AG09309 (cell line): ENCODE measurements at places on chromosomes 7 and 10.

DNA sequence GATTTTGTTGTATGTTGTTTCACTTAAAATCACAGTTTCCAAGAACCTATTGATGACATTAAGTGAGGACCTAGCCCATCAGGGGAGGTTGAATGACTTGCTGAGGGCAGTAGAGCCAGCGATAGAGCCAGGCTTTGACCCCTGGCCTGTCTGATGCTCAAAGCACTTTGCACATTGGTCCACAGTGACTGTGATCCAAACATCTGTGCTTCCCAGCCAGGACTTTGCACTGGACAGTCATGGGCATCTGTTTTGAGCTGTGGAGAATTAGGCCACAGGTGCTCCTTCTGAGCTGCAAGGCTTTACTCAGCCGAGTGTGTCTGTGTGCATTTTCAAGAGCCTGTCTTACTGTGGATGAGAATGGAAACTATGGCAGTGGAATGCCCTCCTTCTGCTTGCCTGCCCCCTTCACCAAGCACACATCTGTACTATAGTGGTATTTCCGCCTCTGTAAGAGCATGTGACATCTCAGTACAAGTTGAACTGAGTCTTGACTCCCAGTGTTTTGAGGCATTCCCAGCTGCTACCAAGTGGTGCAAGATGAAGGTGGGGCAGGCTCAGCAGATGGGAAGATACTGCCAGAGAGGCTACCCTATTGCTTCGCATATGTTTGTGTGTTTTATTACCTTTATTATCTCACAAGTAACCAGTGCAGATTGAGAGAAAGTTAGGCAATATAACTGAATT lies 72.7 kb upstream of the AOAH start:
- no peak for DNase-seq

DNA sequence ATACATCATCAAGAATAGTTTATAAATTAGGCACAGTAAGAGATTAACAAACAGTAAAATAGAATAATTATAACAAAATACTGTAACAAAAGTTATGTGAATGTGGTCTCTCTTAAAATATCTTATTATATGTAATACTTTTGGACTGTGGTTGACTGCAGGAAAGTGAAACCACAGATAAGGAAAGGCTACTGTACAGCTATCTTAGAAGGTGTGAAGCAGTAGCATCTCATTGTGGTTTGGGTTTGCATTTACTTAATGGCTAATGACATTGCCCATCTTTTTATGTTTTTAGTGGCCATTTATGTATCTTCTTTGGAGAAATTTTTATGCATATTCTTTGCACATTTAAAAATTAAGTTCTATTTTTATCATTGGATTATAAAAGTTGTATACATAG lies 296.4 kb upstream of the MAGI2 start:
- no peak for DNase-seq

DNA sequence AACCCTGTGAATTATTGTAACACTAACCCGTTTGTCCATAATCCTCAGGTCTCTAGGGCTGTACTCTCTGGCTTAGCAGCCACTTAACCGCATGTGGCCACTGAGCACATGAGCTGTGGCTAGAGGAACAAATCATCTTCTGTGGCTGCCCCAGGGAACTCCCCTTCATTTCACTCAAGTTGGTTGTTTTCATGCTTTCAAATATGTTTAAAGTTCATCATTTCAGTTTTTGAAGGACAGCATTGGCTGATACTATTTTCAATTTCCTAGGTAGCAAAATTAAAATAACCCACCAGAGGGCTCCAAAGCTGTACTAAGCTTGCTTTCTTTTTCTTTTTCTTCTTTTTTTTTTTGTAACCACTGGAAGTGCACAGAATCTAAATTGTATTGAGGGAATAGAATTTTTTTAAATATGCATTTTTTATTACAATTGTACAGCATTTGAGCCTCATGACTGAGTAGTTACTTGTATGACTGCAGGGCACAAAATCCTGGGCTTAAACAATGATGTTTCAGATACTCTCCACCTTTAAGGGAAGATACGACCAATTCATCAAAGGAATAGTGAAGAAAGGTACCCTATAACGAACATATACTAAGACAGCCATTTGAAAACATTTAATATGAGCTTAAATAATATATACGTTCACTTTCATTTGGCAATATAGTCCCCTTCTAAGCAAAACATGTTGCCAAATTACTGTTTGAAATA lies 38.6 kb downstream of the MRC1 start:
- DNase-seq, result peak; percentile 7

- no peak for DNase-seq
Observed at GRCh38 chr7:44695756-44696155, 52.9 kb upstream of the ZMIZ2 start.

- DNase-seq, result no peak
Observed at GRCh38 chr7:133980804-133981203, 146.3 kb upstream of the LRGUK start.

DNA sequence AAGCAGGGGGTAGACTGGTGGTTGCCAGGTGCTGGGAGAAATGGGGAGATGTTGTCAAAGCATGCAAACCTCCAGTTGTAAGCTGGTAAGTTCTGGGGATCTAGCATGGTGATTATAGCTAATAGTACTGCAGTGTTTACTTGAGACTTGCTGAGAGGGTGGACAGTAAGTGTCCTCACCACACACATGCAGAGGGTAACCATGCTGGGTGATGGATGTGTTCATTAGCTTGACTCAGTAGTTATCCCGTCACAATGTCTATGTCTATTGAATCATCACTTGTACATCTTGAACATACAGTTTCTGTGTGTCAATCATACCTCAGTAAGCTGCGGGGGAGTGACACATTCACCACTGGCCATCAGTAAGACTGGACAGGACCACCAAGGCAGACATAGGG lies 42.1 kb downstream of the GSDME start:
- DNase-seq, result no peak

GRCh38 chr10:77287647-77288120 lies 349.9 kb downstream of the KCNMA1 start:
- no peak for DNase-seq

DNA sequence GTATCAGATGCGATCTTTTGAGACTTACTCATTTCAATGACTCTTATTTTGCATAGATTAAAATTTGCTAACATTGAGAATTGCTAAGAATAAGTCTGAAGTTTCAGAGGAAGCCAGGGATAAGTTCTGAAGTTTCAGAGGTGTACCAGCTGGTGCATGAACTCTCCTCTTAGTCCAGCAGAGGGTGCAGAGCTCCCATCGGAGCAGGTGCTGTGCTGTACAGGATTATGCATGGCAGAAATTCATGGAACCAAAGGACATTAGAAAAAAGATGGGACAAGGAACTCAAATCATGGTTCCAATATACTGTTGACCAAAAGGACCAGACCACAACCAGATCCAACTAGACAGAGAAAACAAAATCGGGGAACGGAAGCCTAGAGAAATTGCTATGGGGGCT lies 41.9 kb downstream of the MGAM2 start:
- DNase-seq, result no peak

GRCh38 chr10:82660986-82661385 lies 786.0 kb downstream of the NRG3 start:
- no peak for DNase-seq

DNA sequence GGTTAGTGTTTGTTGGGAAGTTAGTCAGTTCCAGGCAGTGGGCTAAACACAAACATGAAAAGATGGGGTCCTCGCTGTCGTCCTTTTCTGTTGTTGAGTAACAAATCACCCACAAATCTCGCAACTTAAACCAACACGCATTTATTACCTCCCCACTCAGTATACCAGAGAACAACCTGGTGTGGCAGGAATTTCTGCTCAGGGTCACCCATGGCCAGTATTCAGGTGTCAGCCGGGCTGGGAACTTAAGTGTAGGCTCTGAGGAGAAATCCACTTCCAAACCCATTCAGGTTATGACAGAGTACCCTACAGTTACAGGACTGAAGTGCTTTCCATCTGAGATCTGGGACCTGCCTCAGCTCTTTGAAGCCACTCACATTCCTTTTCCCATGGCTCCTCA lies 73.6 kb upstream of the SP4 start:
- DNase-seq, result no peak

DNA sequence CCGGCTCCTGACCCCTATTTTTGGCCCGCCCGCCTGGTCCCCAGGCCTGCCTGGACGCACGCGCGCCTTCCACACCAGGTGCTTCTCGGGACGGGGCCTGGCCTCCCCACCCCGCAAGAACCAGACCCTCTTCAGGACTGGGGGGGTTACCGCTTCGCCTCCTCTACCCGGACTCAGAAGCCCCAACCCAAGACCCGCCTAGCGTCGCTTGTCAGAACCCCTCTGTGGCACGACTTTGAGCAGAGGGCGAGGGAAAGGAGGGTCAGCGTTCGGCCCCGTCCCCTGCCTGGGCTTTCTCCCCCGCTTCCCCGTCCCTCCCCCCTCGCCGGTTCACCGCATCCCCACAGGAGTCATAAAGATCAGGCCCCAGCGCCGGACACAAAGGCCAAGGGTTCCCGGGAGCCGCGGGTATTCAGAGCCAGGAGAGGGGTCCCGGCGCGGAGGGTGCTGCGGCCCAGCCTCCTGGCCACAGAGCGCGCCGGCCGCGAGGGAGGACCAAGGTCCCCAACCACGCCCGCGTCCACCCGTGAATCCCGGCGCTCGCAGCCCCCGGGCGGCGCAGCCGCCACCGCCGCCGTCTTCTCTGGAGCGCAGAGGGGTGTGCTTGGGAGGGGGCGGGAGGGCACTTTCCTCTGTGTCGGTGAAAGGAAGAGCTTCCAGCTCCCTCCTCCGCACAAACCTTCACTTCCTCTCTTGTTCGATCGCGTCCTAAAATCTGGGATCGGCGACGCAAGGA lies 351.9 kb downstream of the DNAJB6 start:
- DNase-seq, result no peak

GRCh38 chr10:36375107-36375506 lies 733.0 kb upstream of the FZD8 start:
- no peak for DNase-seq

GRCh38 chr10:132593389-132593788 lies 55.8 kb downstream of the INPP5A start:
- no peak for DNase-seq

GRCh38 chr7:2063563-2064260 lies 169.0 kb downstream of the MAD1L1 start:
- DNase-seq, result no peak
